ENCODE measurements at places on chromosomes 1 and 21. TPM values are rescaled to one million over a fixed set of nuclear protein-coding genes. Genes with fewer than 3 reads are reported as not detected.

PDZK1 gene
- total RNA-seq, result 0.97 TPM

DNA sequence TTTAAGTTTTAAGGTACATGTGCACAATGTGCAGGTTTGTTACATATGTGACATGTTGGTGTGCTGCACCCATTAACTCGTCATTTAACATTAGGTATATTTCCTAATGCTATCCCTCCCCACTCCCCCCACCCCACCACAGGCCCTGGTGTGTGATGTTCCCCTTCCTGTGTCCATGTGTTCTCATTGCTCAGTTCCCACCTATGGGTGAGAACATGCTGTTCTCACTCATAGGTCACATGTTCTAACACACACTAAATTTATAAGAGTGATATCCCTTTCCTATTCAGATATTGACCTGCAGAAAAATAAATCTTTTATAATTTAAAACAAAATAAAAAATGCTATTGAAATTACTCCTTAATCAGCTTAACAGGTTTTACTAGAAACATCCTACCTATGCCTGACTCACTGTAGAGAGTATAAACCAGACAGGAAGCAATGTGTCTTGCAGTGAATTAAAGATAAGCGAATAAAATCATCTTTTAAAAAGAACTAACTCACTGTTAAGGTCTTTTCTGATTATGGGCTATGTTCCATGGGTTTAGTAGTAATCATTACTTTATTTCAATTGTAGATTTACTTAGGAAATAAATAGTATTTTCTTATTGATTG lies 82.0 kb upstream of the DPH5 start:
- no peak for DNase-seq

GRCh38 chr1:23581219-23581618 lies 21.9 kb upstream of the ID3 start:
- DNase-seq, result no peak

GRCh38 chr1:3891329-3891865 lies 8.7 kb downstream of the C1orf174 start:
- no peak for DNase-seq

DNA sequence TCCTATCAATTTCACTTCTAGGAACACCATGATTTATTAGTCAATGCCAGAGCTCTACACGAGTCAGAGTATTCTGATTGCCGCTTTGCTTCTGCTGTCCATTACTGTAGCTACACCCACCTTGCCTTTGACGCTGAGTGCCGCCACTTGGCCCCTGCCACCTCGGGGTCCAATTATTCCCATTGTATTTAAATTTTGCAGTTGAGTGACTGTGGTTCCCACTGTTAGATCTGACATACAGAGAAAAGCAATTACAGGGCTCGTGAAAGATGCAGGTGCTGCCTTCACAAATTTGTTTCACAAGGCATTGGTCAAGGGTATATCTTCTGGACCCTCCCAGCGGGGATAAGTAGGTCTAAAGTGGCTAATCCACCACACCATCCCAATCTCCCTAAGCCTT lies 428.9 kb downstream of the SIPA1L2 start:
- DNase-seq, result no peak

DNA sequence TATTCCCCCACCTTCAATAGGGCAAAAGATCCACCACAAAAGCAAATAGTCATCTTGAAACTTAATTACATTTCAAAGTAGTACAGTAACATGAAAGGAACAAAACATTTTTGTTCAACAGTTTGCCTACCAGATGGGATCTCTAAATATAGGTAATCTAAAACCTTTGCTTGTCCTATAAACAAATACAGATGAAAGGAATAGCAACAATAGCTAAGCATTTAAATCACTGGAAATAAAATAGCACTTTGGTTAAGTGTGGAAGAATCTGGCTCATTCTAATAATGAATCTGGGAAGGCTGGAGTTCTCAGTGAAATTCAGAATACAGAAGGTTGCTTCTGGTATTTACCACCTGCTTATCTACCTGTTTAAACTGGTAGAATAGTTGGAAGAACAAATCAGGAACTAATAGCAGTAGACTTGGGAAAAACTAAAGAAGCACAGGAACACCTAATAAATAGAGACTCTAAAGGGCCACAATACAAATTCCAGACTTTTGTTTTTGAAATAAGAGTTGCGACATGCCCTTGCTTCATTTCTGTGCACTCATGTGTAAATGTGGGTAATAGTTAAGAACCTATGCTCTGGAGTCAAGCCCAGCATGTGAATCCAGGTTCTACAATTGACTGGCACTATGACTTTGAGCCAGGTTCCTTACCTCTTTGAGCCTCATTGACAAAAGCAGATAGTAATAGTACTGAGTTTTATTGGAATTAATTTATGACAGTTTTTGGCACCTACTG lies 2.3 kb upstream of the LYPLAL1 start:
- DNase-seq, result peak; percentile 8

CELA2B gene
- not detected for total RNA-seq

RASSF5 gene
- 0.89 TPM for total RNA-seq

GRCh38 chr21:27646056-27646455 lies 679.2 kb upstream of the ADAMTS5 start:
- no peak for DNase-seq

CCDC18 gene
- total RNA-seq, result 9.7 TPM

Data from GM23248 (cell line).